ENCODE measurements at places on chromosomes 1 and 21. TPM values are rescaled to one million over a fixed set of nuclear protein-coding genes. Genes with fewer than 3 reads are reported as not detected.

GRCh38 chr1:4214826-4215225, 314.8 kb upstream of the C1orf174 start:
- DNase-seq = no peak

The FMN2 gene
- 5.9 TPM for polyA plus RNA-seq

The AMY2A gene
- not detected for polyA plus RNA-seq

The INPP5B gene
- polyA plus RNA-seq = 28.2 TPM

DNA sequence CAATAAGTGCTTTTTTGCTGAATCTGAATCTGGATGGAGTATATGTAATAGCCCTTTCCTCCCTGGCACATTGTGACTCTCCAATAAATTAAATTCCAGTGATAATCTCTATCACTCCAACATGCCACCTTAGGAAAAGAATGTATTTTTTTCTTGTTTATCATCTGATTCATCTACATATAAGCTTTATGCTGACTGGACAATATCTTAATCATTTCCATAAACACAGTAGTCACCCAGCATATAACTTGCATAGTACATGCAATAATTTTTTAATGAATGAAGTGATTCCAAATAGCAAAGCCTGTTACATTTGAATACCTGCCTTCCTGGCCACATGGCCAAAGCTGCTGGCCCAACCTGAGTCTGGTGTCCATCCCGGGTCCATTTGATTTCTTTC, 477.6 kb upstream of the USP24 start:
- DNase-seq = no peak

The CD164L2 gene
- polyA plus RNA-seq = 0.08 TPM
